ENCODE measurements at places on chromosomes 16 and 17. TPM values are rescaled to one million over a fixed set of nuclear protein-coding genes. Genes with fewer than 3 reads are reported as not detected.

GRCh38 chr17:70863436-70864248, 694.3 kb downstream of the KCNJ2 start:
- no peaks in the 10 kb centered on the region for H3K27me3 ChIP-seq
- no peaks in the 10 kb centered on the region for H3K36me3 ChIP-seq
- H3K4me1 ChIP-seq, result no peaks in the 10 kb centered on the region

GRCh38 chr17:81486199-81486810, 26.3 kb downstream of the ACTG1 start:
- no peak overlapping the region for H3K4me3 ChIP-seq
- DNase-seq, result no peak
- H3K27me3 ChIP-seq, result peaks cover 27% of the 10 kb centered on the region
- H3K27ac ChIP-seq, result no peak overlapping the region
- no peaks in the 10 kb centered on the region for H3K36me3 ChIP-seq

GRCh38 chr16:78098595-78099270, 721 bp upstream of the WWOX start:
- no peaks in the 10 kb centered on the region for H3K27me3 ChIP-seq
- DNase-seq, result no peak
- no peak overlapping the region for H3K27ac ChIP-seq

DNA sequence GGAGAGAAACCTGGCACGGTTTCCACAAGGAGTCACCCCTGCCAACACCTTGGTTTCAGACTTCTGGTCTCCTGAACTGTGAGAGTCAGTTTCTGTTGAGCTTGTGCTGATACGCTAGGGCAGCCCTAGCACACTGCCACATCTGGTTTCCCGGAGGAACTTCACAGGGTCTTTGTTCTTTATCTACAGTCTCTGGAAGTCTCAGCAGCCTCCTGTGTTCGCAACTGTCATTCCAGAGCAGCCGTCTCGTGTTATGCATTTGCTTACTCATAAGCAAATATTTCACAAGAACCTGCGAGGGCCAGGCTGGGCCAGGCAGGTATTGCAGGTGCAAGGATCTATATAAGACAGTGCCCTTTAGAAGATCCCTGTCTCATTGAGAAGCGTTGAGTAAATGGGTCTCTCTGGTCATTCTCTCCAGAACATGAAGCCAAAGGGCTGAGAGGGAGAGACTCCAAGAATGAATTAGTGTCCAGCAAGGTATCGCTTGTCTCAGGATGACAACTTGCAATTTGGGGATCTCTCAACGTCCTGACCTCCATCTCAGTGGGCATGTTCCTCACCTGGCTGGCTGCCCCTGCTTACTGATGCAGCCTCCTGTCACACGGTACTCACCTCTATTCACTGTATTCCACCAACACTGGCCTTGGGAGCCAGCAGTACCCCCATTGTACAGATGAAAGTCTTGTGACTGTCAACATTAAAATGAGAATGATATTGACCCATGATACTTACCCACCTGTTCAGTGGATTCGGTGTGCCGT, 141.2 kb downstream of the WWOX start:
- H3K27me3 ChIP-seq, result no peaks in the 10 kb centered on the region
- no peaks in the 10 kb centered on the region for H3K36me3 ChIP-seq
- no peak overlapping the region for H3K27ac ChIP-seq
- H3K4me3 ChIP-seq, result no peak overlapping the region
- peaks cover 19% of the 10 kb centered on the region for H3K4me1 ChIP-seq
- peak; percentile 73 for DNase-seq

Gene OSBPL7
- total RNA-seq, result 10.6 TPM

Data from endodermal cell (in vitro differentiated cells).